Left lung (tissue), 14 donors: ENCODE measurements at places on chromosomes 7 and 10.

GRCh38 chr10:124415210-124415609 is 3.5 kb downstream of the OAT start:
- no peak for DNase-seq

- DNase-seq = no peak
These were observed 1083.1 kb downstream of the KCNMA1 start for GRCh38 chr10:76554478-76554877.

GRCh38 chr10:31866118-31866670 is 62.4 kb downstream of the ARHGAP12 start:
- DNase-seq = no peak

DNA sequence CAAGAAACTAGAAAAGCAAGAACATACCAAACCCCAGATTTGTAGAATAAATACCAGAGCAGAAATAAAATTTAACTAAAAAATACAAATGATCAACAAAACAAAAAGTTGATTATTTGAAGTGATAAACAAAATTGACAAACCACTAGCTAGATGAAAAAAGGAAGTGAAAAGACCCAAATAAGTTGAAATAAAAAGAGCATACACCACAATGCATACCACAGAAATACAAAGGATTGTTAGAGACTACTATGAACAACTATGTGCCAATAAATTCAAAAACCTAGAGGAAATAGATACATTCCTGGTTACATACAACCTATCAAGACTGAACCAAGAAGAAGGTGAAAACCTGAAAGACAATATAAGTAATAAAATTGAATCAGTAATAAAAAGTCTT is 333.4 kb downstream of the SH2D4B start:
- DNase-seq = no peak

DNA sequence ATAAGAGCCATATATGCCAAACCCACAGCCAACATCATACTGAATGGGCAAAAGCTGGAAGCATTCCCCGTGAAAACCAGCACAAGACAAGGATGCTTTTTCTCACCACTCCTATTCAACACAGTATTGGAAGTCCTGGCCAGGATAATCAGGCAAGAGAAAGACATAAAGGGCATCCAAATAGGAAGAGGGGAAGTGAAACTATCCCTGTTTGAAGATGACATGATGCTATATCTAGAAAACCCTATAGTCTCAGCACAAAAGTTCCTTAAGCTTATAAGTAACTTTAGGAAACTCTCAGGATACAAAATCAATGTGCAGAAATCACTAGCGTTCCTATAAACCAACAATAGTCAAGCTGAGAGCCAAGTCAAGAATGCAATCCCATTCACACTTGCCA is 23.8 kb upstream of the STARD3NL start:
- DNase-seq = no peak

GRCh38 chr7:2049782-2050510 is 182.8 kb downstream of the MAD1L1 start:
- DNase-seq = no peak

DNA sequence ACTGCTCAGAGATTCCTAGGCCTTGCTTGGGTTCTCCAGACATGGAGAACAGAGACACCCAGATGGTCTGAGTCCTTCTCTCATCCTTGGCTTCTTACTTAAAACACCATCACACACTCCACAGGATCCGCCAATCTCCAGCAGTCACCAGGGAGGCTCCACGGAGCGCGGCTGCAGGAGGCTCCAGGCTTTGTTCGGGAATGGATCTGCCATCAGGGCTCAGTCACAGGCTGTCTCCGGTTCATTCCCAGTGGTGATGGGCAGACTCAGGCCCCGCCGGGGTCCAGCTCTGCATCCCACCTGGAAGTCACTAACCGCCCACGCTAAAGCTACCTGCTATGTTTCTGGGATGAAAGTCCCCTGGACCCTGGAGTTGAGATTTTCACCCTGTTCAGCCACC is 312.9 kb downstream of the TCERG1L start:
- no peak for DNase-seq

GRCh38 chr10:114053946-114054345 is 10.3 kb downstream of the ADRB1 start:
- DNase-seq = no peak

- no peak for DNase-seq
These were observed 129.0 kb upstream of the C7orf33 start for GRCh38 chr7:148461392-148462179.

- no peak for DNase-seq
These were observed 63.3 kb upstream of the PDLIM1 start for GRCh38 chr10:95354110-95354509.

DNA sequence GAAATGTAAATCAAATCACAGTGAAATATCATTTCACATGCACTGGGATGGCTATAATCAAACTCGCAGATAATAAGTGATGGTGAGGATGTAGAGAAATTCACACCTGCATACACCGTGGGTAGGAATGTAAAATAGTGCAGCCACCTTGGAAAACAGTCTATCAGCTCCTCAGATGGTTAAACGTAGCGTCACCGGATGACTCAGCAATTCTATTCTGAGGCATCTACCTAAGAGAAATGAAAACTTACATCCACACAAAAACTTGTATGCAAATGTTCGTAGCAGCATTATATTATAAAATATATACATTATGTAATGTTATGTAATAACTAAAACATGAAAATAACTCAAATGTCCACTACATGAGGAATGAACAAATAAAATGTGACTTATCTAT is 38.9 kb downstream of the SH3PXD2A start:
- DNase-seq = no peak

DNA sequence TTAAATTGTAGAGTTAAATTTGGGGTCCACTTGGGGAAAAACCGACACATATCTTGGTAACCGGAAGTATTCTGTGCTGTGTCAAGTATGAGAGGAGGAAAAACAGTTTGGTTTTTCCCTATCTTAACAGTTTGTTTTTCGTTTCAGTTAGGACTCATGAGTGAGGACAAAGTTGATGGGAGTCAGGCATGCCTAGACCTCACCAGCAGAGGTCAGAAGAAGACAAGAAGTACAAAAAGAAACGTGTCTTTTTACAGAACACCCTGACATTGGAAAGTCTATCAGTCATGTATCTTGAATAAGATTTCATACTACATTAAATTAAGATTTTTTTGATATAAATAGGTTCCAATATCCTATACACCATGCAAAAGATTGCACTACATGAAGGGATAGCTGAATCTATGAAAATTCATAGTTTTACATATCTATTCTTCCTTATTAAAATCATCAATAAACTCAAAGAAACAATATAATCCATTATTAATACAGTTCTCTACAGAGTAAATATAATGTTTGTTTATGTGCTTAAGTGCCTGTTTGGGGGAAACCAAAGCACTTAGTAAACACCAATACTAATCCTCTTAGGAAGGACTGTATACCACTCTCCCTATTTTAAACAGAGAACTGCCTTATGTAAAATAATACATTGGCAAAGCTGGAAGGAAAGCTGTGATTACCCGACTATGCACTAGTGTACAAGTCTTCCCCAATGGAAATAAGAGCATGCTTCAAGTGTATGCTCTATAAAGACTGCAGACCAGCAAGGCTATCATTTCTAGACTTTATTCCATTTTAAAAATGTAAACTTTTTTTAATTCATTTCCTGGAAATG is 95.6 kb downstream of the USP6NL start:
- DNase-seq = no peak

DNA sequence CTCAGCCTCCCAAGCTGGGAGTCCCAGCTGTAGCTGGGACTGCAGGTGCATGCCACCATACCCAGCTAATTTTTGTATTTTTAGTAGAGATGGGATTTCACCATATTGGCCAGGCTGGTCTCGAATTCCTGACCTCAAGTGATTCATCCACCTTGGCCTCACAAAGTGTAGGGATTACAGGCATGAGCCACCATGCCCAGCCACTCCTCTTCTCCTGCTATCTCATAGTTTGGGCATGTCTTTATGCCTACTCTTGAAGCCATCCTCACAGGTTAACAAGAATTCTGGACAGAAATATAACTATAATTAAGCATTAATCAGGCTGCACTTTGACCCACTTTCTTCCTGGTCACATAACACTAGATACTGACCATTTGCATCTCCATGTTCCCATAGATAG is 28.6 kb upstream of the C10orf67 start:
- DNase-seq = no peak

DNA sequence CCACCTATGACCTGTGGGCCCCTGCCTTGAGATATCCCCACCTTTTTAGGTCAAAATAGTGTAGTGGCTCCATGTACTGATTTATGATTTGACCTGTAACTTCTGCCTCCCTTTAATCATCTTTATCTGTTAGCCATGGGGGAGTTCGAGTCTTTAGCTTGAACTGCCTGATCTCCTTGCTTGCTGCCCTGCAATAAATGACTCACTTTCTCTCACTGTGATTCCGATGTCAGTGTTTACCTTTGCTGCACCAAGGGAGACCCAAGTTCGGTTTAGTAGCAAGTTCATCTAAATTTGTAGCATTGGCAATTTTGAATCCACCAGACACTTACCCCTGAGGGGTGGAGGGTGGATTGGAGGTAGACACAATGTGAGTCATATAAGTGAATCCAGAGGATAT is 814.6 kb upstream of the AUTS2 start:
- DNase-seq = no peak

DNA sequence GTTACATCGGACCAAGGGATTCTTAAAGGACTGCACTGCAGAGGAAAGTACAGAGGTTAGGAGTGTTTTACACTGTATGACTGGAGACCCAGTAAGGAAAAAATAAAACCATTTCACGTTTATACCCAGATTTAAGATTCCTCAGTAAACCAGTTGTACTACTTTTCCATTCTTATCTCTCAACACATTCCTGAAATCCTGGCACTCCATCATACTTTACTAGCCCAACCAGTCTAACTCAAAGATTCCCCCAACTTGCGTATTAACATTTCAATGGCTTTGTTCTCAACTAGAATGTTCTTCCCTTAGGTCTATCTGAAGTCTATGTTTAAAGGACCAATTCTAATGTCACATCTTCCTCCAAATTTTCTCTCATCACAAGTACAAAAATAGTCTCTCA is 8.0 kb downstream of the CCDC186 start:
- DNase-seq = peak; percentile 61
